Body of pancreas (tissue), 4 donors: ENCODE measurements at places on chromosomes 1 and 21.

GRCh38 chr21:15050568-15051377 lies 14.0 kb downstream of the NRIP1 start:
- no peaks in the 10 kb centered on the region for H3K36me3 ChIP-seq
- H3K4me3 ChIP-seq, result no peak overlapping the region
- DNase-seq, result no peak
- peaks cover 67% of the 10 kb centered on the region for H3K4me1 ChIP-seq
- no peak overlapping the region for H3K27ac ChIP-seq
- H3K27me3 ChIP-seq, result no peaks in the 10 kb centered on the region

DNA sequence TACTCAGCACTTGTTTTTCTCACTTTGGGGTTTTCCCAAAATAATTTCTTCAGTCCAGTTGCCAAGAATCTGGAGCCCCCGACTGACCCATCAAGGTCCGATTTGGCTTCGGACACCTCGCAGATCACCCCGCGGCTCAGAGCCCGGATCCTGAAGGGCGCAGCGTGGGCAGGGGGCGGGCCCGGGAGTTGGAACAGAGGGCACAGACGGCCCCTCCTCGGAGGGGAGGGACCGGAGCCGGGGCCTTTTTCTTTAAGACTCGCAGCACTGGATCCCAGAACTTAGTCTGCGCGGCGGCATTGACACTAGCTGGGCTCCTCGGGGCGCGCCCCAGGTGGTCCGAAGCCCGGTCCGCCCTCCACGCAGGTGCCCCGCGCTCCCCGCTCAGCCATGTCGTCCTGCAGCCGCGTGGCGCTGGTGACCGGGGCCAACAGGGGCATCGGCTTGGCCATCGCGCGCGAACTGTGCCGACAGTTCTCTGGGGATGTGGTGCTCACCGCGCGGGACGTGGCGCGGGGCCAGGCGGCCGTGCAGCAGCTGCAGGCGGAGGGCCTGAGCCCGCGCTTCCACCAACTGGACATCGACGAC lies at the start of gene CBR3:
CBR3 (plus strand) TSS at position 277 of the 588 bp plus-strand sequence; CDS start at position 391, 114 bp downstream.
- H3K36me3 ChIP-seq, result no peaks in the 10 kb centered on the region
- H3K4me3 ChIP-seq, result peak within 1 kb of the TSS; percentile 34
- H3K4me1 ChIP-seq, result peaks cover 23% of the 10 kb centered on the region
- DNase-seq, result peak; percentile 52

DNA sequence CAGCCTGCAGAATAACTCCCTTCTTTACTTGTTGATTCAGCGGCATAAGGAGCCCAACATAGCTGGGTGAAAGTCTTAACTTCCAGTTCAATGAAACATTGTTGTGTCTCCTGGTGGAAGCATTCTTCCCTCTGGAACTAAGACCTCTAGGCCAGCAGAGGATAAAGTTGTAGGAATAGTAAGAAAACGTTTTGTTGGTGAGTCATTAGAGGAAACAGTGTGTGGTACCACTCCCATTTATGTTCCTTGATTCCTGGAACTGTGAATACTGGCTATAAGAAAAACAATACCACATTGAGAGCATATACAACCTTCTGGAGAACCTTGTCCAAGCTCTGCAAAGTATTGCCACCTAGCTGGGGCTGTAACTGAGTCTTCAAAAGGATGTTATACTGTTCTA lies 737.4 kb upstream of the ZP4 start:
- no peaks in the 10 kb centered on the region for H3K36me3 ChIP-seq
- no peak overlapping the region for H3K27ac ChIP-seq
- no peaks in the 10 kb centered on the region for H3K27me3 ChIP-seq
- H3K4me1 ChIP-seq, result no peaks in the 10 kb centered on the region
- no peak overlapping the region for H3K4me3 ChIP-seq

GRCh38 chr21:41856572-41856971 lies 22.6 kb downstream of the PRDM15 start:
- no peak overlapping the region for H3K4me3 ChIP-seq
- H3K27ac ChIP-seq, result no peak overlapping the region
- H3K4me1 ChIP-seq, result no peaks in the 10 kb centered on the region
- H3K27me3 ChIP-seq, result no peaks in the 10 kb centered on the region
- peaks cover 5% of the 10 kb centered on the region for H3K36me3 ChIP-seq

DNA sequence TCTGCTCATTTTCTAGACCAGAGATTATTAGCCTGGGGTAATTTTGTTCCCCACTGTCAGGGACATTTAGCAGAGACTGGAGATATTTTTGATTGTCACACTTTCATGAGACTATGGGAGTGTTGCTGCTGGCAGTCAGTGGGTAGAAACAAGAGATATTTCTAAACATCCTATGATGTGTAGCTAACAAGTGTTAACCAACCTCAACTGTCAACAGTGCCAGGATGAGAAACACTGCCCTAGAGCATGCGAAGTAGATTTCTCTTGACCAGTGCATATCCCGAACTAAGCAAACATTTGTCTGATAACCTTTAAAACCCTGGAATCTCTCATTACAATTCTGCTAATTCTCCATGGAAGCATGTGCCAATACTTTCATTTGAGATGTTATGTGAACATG lies 607.4 kb upstream of the TMPRSS15 start:
- H3K27me3 ChIP-seq, result no peaks in the 10 kb centered on the region
- H3K27ac ChIP-seq, result no peak overlapping the region
- H3K36me3 ChIP-seq, result no peaks in the 10 kb centered on the region
- DNase-seq, result no peak
- H3K4me3 ChIP-seq, result no peak overlapping the region

DNA sequence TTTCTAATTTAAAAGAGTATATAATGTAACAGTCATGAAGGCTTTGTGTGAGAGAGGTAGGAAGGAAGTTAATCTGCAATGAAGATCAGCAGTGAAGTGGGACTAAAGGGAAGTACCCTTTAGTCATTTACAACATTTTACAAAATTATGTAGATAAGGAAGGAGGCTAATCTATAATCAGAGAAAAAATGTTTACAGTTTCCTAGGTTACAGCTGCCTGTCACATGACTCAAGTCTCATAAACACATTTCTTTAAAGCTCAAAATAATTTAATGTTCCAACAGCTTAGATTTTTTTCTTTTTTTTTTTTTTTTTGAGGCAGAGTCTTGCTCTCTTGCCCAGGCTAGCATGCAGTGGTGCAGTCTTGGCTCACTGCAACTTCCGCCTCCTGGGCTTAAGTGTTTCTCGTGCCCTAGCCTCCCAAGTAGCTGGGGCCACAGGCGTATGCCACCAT lies 26.2 kb upstream of the CAP1 start:
- H3K36me3 ChIP-seq, result no peaks in the 10 kb centered on the region
- no peak overlapping the region for H3K27ac ChIP-seq
- no peaks in the 10 kb centered on the region for H3K4me1 ChIP-seq
- no peak for DNase-seq
- no peak overlapping the region for H3K4me3 ChIP-seq
- H3K27me3 ChIP-seq, result no peaks in the 10 kb centered on the region

DNA sequence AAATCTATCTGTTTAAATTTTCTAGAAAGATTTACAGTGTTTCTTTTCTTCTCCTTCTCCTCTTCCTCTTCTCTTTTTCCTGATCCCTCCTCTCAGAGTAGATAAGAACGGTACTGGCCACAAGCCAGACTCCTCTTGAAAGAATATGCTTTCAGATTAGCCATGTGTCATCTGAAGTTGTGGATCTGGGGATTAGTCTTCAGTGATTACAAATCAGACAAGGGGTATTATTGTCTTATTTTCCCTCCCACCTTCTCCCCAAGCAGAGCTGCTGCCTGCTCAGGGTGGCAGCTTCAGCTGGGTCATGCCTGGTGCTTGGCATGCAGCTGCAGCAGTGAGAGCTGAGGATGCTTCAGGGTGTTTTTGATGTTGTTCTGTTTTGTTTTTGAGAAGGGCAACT lies 42.7 kb downstream of the SGIP1 start:
- H3K27ac ChIP-seq, result no peak overlapping the region
- H3K4me3 ChIP-seq, result no peak overlapping the region
- H3K4me1 ChIP-seq, result no peaks in the 10 kb centered on the region
- H3K36me3 ChIP-seq, result no peaks in the 10 kb centered on the region

DNA sequence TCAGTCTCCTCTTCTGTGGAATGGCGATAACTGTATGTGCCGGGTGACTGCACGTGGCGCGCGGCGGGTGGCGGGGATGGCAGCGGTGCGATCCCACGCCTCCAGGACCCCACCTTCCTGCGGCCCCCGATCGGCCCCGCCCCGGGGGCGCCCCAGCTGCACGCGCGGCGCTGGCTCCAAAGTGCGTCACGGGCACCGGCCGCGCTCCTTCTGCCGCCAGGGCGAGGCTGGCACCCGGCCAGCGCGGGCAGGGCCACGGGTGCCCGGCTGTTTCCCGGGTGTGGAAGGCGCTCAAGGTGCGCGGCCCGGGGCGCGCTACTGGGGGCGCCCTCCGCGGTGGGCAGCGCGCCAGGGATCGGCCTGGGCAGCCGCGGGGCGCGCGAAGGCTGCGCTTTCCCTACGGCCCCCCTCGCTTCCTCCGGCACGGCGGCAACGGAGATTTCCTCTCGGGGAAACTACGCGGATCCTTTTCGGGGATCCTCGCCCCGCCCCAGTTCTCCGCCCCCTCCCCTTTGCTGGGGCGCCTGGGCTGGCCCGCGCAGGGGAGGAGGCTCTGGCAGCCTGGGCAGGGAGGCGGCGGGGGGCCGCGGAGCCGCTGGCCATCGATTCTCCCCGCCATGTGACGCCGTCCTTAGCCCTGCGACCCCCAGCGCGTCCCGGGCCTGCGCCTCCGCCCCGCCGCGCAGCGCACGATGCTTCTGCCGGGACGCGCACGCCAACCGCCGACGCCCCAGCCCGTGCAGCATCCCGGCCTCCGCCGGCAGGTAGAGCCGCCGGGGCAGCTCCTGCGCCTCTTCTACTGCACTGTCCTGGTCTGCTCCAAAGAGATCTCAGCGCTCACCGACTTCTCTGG lies at the start of gene EVA1C:
EVA1C (plus strand) TSS at position 545 of the 853 bp plus-strand sequence; CDS start at position 693, 148 bp downstream.
- no peaks in the 10 kb centered on the region for H3K36me3 ChIP-seq
- peak within 1 kb of the TSS; percentile 94 for H3K27ac ChIP-seq
- peak within 1 kb of the TSS; percentile 45 for H3K4me3 ChIP-seq
- peaks cover 46% of the 10 kb centered on the region for H3K4me1 ChIP-seq
- H3K27me3 ChIP-seq, result no peaks in the 10 kb centered on the region

DNA sequence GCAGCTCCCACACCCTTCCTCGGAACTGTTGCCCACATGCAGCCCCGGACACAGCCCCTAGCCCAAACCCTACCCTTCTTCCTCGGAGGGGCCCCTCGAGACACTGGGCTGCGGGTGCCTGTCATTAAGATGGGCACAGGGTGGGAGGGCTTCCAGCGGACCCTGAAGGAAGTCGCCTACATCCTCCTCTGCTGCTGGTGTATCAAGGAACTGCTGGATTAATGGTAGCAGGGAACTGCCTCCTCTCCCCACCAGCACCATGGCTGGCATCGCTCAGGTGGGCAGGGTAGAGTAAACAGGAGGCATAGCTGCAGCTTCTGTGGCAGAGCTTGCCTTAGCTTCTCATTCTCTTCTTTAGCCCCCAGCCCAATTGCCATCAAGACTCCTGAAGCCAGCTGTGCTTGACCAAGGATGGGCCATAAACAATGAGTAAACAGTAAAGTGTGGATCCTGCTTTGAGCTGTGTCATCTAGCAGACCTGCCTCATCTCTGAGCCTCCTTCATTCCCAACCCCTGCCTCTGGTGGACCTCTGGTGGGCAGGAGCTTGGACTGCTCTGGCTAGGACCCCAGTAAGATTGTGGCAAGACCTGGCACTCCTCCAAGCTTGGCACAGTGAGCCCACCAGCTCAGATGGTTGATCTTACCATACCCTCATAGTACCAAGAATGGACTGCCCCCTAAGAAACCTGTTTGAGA lies at the start of gene LENEP:
LENEP (plus strand) TSS at position 15 of the 697 bp plus-strand sequence; CDS start at position 37, 22 bp downstream.
- no peak for DNase-seq
- no peaks in the 10 kb centered on the region for H3K36me3 ChIP-seq
- no peaks in the 10 kb centered on the region for H3K27me3 ChIP-seq
- peaks cover 18% of the 10 kb centered on the region for H3K4me1 ChIP-seq
- no peak within 1 kb of the TSS for H3K4me3 ChIP-seq

DNA sequence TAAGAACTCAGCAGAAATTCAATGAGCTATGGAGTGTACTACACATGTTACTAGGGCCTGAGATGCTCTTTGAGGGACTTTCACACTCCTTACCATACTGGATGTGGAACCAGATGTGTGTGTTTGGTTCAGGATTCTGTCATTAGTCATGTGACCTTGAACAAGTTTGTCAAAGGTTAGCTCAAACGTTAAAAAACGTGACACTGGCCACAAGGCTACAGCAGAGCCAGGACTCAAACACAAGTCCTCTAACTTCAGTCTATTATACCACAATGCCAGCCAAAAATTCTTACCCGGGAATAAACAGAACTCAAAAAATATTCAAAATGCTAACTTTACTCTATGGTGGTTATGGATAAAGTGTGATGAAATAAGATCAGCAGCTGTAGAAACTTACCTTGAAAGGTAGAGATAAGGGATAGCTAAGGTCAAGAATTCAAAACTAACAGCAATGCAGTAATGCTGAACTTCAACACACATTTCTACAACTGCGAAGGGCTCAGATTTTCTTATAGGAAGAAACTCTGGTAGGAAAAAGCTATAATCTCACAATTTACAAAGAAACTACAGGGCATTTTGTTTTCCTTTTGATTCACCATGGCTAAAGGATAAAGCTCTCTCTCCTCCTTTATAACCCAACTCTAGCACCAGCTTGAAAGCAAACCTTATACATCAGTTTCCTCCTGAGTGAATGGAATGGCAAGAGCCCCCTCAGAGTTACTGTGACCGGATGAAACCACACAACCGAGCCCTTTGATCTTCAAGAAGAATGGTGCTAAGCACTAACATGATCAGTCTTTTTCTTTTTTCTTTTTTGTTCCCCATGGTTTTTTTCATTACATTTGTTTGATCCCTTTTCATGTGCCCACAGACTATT lies 233.9 kb downstream of the SLC45A1 start:
- H3K36me3 ChIP-seq, result no peaks in the 10 kb centered on the region
- no peak overlapping the region for H3K4me3 ChIP-seq
- no peak for DNase-seq
- no peaks in the 10 kb centered on the region for H3K27me3 ChIP-seq
- H3K27ac ChIP-seq, result peak overlapping the region; percentile 85

- H3K4me3 ChIP-seq, result peak overlapping the region; percentile 44
- peaks cover 2% of the 10 kb centered on the region for H3K36me3 ChIP-seq
- no peaks in the 10 kb centered on the region for H3K27me3 ChIP-seq
- peak overlapping the region; percentile 91 for H3K27ac ChIP-seq
- peak; percentile 89 for DNase-seq
- H3K4me1 ChIP-seq, result peaks cover 32% of the 10 kb centered on the region
Observed at GRCh38 chr1:226061841-226062557, 517 bp upstream of the H3-3A start.

DNA sequence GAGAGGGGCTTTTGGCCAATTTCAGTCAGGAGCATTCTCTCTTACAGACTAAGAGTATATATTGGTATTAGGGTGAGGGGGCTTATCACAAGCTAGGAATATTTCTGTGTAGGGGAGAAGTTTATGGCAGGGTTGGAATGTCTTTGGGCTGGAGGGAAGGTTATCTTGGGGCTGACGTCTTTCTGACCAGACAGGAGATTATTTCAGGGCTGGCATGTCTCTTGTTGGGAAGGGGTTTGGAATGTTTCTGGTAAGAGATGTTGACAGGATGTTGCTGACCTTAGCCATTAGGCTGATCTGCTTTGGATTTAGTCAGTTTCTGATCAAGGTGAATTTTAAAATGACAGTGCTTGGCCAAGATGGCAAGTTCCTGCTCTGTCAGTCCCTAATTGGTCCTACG lies 17.8 kb upstream of the HSD3B1 start:
- no peak overlapping the region for H3K4me3 ChIP-seq
- H3K27me3 ChIP-seq, result no peaks in the 10 kb centered on the region
- DNase-seq, result no peak
- no peaks in the 10 kb centered on the region for H3K36me3 ChIP-seq
- no peak overlapping the region for H3K27ac ChIP-seq
- peaks cover 33% of the 10 kb centered on the region for H3K4me1 ChIP-seq

- DNase-seq, result no peak
- peaks cover 27% of the 10 kb centered on the region for H3K36me3 ChIP-seq
- H3K27me3 ChIP-seq, result no peaks in the 10 kb centered on the region
- no peak overlapping the region for H3K4me3 ChIP-seq
Observed at GRCh38 chr1:3846541-3846940, 10.5 kb downstream of the CEP104 start.
